M059J (cell line): ENCODE measurements at places on chromosomes 2 and 18.

- DNase-seq = no peak
These were observed 78.2 kb upstream of the DAPL1 start for GRCh38 chr2:158716921-158717320.

DNA sequence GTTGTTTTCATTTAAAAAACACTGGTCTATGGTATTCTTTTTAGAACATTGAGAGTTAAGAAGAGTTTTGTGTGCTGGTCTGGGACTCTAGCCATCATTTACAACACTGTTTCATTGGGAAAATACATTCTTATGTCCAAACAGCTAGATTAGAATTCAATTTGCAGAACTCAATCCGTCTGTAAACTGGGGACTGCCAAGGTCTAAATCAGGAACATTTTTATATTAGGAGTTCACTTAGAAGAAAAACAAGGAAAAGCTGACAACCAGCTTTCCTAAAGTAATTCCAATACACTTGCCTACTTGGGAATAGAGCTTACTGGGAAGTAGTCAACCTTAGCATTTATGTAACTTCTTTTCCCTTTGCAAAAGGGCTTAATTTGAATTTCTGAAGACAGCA lies 91.5 kb upstream of the RNF152 start:
- no peak for DNase-seq

DNA sequence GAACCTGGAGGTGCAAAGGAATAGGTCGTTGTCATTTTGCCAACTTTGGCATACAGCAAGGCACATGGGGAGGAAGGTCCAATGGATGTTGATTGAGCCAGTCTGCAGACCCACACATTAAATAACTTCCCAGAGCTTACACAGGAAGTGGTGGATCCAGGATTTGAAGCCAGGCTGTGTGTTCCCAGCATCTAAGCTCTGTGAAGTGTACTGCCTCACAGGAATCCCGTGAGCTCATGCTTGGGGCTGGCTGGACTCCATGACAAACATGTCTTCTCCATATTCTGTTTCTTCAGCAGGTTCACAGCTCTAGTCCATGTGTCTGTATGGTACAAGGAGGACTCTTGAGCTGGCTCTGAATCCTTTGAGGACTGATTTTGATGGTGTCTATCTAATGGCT lies 63.9 kb downstream of the KLHL29 start:
- no peak for DNase-seq

DNA sequence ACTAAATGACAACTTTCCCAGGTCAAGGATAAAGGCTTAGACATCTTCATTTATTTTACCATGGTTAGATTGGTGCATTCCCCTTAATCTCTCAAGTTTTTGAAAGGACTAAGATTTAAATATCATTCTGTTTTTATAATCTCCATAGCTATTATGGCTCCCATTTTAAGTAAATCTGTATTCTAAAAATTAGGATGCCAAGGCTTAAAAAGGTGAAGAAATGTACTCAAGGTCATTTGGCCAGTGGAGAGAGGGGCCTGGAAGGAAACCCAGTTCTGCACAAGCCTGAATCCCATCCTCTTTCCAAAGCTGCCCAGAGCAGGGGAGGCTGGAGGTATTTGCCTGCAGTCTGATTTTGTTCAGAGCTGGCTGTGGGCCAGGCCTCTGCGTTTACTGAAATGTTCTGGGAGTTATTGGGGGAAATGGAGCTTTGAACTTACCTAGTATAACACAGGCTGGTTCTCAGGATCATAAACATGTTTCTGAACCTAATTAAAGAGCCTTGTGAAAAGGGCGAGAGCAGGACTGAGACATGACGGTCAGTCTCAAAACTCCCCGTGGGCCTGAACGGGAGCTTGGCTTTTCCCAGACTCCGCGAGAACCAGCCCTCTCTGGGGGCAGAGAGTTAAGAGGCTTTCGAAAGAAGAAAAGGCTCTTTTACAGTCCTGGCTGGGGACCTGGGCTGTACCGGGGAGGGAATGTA lies 85.6 kb downstream of the DDX1 start:
- DNase-seq = no peak

DNA sequence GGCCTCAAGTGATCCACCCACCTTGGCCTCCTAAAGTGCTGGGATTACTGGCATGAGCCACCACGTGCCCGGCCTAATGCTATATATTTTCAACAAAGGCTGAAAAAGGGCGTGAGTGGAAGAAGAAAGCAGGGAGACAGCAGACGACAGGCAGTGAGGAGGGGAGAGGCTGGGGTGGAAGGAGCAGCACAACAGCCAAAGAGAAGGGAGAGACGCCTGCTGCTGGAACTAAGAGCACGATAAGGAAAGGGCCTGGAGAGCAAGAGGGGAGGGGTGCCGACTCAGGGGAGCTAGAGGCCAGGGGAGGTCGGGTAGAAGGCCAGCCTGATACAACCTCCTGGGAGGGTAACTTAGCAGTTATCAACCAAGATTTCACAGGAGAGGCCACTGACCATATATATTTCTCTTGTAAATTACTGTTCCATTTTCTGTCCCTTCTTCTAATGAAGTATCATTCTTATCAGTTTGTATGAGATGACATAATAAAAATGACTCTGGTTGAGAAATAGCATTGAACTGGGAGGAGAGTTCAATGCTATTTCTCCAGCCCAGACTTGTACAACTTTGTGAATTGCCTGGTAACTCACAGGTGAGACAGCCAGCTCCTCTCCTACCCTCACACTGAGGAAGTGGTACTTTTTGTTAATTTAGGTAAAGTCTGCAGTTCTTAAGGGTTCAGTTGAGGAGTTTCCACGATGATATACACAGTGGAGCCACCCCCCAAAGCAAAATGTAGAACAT lies 5.8 kb upstream of the RNU4ATAC start:
- no peak for DNase-seq

DNA sequence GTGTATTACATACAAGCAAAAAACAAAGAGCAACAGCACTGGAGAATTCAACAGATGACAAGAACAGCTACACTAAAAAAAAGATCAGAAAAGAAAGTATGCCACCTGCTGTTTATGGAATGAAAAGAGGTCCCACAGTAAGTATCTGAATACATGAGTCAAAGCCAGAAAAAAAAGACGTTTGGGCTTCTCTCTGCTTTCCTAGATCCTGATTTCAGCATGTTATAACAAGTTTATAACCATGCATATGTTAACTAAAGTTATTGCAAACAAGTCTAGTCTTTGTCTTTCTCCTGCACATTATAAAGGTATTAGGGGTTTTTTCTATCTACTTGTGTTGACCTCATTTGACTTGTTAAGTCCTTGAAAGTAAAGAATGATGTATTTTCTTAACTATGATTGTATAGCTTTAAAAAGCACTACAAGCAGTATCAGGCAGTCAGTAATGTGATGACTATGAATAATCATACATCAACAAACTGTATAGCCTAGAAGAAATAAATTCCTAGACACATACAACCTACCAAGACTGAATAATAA lies 108.5 kb upstream of the COL5A2 start:
- peak; percentile 81 for DNase-seq

GRCh38 chr2:88016960-88017779 lies 823 bp upstream of the RNU2-63P start:
- DNase-seq = no peak

DNA sequence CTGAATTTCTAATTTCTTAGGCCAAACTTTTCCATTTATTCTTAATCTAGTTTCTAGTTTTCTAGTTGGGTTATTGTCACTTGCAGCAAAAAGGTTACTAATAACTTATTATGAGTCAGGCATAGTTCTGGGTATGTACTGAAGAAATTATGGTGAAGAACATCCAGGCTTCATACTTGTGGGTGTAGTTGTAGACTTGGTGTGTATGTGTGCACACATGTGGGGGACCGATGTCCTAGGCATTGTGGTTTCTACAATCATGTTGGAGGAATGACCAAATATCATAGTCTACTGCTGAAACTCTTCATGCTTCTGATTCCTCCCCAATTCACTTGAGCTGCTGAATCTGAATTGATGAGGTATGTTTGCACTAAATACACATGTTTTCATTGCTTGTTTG lies 141.2 kb downstream of the PMAIP1 start:
- DNase-seq = no peak

GRCh38 chr18:77102259-77103040 lies 30.1 kb downstream of the MBP start:
- DNase-seq = peak; percentile 77

- peak; percentile 41 for DNase-seq
These were observed 42.4 kb downstream of the LRRFIP1 start for GRCh38 chr2:237669628-237670392.

DNA sequence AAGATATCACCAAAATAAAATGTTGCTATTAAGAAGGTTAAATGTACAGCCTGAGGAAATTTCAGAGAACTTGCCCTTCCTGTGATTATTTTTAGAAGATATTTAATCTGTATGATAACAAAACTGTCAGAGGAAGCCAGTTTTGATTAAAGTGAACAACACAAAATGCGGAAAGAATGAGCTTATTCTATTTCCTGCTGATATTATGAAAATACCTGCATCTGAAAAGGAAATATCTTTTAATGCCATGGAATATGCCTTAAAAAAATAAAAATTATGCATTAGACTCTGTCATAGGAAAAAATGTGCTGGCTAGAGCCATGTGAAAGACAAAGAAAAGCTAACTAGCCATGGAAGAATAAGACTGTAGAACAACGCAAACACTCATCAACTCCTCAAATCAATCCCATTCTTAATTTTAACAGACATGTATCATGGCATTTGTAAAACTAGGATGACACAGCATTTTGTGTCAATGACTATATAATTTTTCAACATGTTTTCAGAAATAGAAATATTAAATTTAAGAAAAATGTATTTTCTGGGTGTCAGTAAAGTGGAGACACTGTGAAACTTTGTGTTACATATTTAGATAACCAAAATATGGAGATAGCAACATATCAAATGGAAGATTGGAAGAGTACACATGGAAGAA lies 1768.2 kb downstream of the SUCLG1 start:
- no peak for DNase-seq

- no peak for DNase-seq
These were observed 244.5 kb upstream of the EPHA4 start for GRCh38 chr2:221816566-221816965.

DNA sequence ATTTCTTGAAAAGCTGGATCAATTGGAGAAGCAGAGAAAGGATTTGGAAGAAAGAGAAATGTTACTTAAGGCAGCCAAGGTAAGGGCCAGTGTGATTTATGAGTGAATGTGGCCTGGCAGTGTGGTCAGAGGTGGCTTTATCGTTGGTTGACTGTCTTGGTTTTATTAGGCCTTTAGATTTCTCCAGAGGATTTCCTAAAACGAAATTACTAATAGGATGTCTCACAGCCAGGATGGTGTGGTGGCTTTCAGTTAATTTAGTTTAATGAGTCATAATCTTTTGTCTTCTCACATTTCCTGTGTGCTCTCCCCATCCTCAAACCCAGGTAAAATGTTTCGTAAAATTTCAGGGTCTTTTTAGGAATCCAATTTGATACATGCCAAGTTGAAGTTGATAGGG lies 100.8 kb downstream of the TAF4B start:
- DNase-seq = peak; percentile 81

GRCh38 chr18:76619261-76619620 lies 124.2 kb upstream of the ZNF516 start:
- no peak for DNase-seq
